ENCODE measurements at places on chromosomes 3 and 15. TPM values are rescaled to one million over a fixed set of nuclear protein-coding genes. Genes with fewer than 3 reads are reported as not detected.

GOLGA8G gene
- not detected for total RNA-seq

PPP1R2 gene
- 113 TPM for total RNA-seq

LMAN1L gene
- total RNA-seq: not detected

PRR20G gene
- total RNA-seq: not detected

CASR gene
- not detected for total RNA-seq

SKOR1 gene
- 0.12 TPM for total RNA-seq

MYO5C gene
- total RNA-seq: under 0.01 TPM

KNG1 gene
- total RNA-seq: not detected

AQR gene
- total RNA-seq: 26.5 TPM

SH2D7 gene
- total RNA-seq: not detected

TLE3 gene
- 26.6 TPM for total RNA-seq

CELF6 gene
- total RNA-seq: 0.37 TPM

THAP10 gene
- 4.6 TPM for total RNA-seq

CCDC39 gene
- total RNA-seq: 0.12 TPM

NEK10 gene
- total RNA-seq: 7.0 TPM

GOLGA8M gene
- total RNA-seq: 2.5 TPM

LIPH gene
- not detected for total RNA-seq

CPA3 gene
- total RNA-seq: not detected

NAALADL2 gene
- 13.7 TPM for total RNA-seq

PLA2G4E gene
- not detected for total RNA-seq

PLA2G4F gene
- total RNA-seq: 0.12 TPM

KBTBD8 gene
- 4.0 TPM for total RNA-seq

IREB2 gene
- 23.4 TPM for total RNA-seq

PLSCR4 gene
- 18.1 TPM for total RNA-seq

All from uterine smooth muscle cell (primary cell).